ENCODE measurements at places on chromosomes 12 and 14.

DNA sequence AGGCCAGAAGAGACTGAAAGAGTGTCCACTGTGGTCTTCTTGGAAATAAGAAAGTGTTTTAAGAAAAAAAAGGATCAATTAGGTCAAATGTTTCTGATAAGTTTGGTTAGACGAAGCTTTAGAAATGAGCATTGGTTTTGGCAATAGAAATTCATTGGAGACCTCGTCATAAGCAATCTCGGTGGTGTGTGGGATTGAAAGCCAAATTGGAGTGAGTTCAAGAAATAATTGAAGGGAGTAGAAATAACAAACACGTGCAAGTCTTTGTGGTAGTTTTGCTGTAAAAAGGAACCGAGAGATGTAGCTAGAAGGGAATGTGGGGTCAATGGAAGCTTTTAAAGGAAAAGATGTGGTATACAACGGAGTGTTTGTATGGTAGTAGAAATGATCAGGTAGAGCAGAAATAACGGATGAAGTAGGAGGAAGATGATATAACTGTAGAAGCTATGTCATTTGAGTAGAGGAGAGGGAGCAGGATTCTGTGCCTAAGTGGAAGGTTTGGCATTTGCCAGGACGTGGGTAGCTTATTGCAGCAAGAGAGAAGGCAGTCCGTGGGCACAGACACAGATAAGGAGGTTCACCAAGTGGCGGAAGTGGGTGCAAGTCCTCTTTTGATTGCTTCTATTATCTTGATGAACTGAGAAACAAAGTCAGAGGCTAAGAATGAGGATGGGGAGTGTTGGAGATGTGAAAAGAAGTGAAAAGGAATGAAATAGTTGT is 146.2 kb downstream of the DACT1 start:
- DNase-seq, result no peak

GRCh38 chr14:24665440-24665991 is 31.5 kb upstream of the GZMB start:
- DNase-seq, result no peak

GRCh38 chr12:19002216-19002615 is 127.3 kb upstream of the PLEKHA5 start:
- no peak for DNase-seq

DNA sequence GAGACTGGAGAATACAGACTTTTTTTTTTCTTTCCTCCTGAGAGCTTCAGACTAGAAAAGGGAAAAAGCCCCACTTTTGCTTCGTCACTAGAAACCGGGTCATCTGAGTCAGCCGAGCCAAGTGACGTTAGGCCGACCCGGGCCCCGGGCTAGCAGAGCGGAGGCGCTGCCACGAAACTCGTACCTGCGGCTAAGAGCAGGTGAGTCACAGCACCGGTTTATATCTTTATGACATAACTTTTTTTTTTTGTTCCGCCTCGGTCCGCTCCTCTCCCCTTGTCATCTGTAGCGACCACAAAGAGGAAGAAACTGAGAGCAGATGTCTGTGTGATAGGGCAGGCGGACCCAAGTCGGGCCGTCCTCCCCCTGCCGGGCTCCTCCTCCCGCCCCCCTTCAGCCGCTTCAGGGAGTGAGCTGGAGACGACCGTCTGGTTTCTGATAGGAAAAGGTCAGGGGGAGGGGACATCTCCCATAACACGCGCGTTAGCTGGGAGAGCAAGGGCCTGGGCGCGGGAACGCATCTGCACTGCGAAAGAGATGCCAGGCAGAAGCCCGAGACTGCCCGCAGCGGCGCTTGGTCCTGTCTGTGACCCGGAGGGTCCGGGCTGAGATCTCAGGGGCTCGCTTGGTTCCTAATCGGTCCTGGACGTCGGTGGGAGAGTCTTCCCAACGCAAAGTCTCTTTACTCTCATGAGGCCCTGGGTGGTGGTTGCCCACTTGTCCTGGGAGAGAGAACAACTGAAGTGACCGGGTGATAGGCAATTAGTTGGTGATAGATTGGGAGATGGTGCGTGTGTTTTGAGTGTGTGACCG is 586 bp downstream of the TTC6 start:
- no peak for DNase-seq

- DNase-seq, result no peak
Measured at GRCh38 chr14:32920696-32921276, 17.9 kb upstream of the NPAS3 start.

All from stimulated activated CD8-positive, alpha-beta memory T cell treated with anti-CD3 and anti-CD28 coated beads, Interleukin-7, amount 100 ng/mL, for 1 hour (primary cell).